Endothelial cell (in vitro differentiated cells): ENCODE measurements at places on chromosomes 6 and 20.
A peak's percentile ranks its signal among the peaks of the same experiment; 100 is the strongest.

DNA sequence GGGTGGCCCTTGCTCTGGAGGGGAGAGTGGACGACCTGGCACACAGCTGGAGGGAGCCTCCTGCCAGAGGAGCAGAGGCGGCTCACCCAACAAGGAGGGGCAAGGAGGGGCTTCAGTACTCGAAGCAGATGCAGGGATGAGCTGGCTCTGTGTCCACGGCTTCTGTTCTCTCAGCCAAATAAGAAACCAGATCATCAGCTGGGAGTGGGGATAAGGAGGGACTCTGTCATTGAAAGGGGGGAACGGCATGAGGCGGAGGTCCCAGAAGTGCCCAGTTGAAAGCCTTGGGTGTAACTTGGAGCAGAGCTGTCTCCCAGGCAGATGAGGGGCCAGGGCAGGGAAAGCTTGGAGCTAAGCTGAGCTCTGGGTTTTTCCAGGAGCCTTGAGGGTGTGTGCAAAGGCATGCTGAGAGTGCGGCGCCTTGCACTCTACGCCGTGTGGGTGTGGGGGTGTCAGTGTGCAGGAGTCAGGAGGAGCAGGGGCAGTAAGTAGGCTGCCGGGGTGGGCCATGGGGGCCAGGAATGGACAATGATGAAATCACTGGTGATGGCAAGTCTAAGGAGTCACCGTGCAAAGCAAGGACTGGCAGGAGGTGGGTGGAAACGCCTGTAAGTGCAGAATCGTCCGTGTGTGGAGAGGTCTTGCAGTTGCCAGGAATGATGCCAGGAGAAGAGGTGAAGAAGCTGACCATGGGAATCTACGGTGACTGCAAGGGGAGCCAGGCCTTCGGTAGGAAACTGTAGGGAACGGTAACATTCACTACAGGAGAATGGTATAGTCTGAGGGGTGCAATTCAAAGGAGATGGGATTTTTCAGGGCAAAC, 85.4 kb upstream of the FOXQ1 start:
- no peak for DNase-seq

DNA sequence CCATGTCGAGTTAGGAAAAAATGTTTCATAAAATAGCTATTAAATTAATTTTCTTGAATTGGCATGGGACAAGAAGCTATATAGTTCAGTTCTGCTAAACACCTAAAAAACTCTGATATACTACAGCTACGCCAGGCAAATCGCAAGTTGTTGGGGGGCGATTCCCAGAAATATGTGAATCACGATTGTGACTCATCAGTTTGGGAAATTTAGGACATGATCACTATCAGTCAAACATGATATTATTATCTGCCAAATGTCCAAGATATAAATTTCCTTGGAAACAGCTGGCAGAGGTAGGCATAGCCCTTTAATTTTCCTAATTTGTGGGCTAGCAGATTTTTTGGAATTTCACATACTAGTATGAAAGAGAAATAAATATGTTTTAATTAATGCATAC, 123.6 kb downstream of the ATXN1 start:
- no peak for DNase-seq

- DNase-seq = no peak
These were observed 58.1 kb downstream of the ASXL1 start for GRCh38 chr20:32416206-32416605.

DNA sequence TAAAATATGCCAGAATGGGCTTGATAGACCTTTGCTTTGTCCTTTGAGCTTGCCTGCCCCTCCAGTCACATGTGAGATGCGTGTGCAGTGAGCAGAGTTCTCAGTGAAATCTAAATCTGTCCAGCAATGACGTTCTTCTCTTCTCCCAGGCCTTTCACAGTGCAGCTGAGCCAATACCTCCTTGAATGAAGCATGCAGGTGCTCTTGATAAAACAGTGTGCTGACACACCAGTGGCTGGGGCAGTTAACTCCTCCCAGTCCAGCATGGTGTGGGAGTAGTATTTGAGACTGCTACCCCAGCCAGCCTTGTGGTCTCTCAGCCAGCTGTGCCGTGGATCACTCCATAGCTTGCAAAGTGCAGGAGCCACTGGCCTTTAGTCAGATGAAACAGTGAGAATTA, 240.5 kb downstream of the FARS2 start:
- no peak for DNase-seq

DNA sequence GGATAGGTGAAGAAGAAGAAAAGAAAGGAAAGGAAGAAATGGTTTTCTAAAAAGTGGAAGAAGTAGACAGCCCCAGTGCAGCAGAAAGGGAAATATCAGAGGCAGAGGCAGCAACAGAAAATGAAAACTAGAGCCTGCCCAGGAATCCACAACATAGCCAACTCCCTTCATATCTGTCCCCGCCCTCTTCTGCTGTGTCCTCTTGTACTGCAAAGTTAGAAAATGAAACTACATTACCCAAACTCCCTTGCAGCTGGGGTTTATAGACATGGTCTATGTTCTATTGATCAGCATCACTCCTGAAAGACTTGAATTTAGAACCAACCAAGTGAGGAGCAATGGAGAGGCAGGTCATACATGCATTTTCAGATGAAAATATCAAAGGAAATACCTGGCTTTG, 200.5 kb upstream of the PHACTR1 start:
- no peak for DNase-seq

DNA sequence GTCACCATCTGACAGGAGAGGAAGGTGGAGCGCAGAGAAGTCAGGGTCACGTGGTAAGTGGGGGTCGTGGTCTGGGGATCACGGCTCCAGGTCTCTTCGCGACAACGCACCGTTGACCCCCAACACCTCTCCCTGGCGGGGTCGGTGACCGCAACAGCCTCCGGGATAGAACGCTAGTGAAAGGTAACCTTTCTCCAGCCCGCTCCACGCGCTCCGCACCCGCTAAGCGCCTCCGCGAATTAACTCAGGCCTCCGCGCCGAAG, 600 bp upstream of the SYNJ2 start:
- DNase-seq = no peak

- peak; percentile 40 for DNase-seq
These were observed 342.3 kb downstream of the C6orf118 start for GRCh38 chr6:164967102-164967501.

GRCh38 chr6:35215665-35216411, 2.1 kb downstream of the SCUBE3 start:
- no peak for DNase-seq

DNA sequence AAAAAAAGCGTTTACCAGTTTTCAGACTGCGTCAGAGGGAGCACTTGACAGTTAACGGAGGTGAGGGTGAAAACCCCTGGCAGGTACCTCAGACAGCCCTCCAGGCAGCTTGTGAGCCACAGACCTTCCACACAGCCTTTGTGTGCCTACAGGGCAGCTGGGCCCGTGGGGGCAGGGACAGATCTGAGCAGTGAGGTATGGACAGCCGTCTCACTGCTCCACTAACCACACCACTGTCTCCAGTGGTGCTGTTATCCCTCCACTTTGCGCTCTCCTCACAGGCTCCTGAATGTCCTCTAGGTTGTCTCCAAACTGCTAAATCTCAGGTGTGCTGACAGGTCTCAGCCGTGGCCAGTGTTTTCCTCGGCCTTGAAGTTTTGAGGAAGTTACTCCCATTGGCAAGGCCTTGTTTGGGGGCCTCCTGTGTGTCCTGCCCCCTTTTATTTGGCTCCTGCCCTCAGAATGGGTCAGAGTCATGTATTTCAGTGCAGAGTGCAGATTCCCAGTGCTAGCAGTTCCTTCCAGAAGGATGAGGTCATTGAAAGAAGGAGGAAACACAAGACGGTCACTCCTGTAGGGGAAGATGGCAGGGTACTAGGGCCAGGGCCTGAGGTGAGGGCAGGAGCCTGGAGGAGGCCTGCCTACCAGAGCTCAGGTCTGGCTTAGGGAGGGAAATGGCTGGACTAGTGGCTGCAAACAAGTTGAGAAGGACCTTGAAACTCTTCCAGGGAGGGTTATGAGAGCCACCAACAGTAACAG, 11.8 kb downstream of the GFRA4 start:
- no peak for DNase-seq

- DNase-seq = no peak
These were observed 25.9 kb downstream of the METTL24 start for GRCh38 chr6:110332281-110332680.

DNA sequence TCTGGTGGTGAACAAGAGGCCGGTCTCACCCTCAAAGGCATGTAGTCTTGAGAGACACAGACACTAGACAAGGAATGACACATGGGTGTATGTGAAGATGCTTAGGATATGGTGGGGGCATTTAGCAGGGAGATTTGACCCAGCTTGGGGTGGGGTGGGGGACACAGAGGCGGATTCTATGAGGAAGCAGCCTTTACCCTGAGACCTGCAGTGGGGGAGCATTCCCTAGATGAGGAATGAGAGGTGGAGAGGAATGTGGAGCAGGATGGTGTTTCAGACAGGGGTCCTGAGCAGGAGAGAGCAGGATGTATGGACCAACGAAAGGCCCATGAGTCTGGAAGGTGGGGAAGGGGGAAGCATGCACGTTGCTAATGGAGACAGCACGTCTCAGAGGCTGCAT, 57.8 kb downstream of the PHACTR3 start:
- no peak for DNase-seq

DNA sequence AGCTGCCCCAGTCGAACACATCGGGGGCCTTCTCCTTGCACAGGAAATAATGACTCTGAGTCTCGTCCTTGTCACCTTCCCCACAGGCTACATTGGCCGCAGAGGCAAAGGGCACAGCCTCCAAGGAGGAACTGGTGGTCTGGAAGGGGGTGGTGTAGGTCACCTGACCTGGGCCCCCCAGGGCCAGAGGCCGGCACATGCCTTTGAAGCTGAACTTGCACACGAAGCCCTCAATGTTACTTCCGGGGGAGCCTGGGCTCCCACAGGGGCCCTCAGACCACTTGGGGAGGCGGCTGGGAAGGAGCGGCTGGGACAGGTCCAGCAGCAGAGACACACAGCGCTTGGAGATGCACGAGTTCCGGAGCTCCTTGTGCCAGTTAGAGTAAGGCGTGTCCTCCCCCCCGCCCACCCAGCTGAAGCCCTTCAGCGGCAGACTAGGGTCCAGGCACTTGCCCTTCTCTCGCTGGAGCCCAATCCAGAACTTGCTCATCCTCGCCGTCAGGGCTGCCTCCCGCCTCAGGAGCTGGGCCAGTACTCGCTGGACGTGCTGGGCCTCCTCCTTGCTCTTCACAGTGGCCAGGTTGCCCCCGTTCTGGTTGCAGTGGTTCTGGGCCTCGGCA, 578 bp downstream of the CD93 start:
- DNase-seq = no peak

GRCh38 chr6:136646377-136646776, 96.2 kb upstream of the MAP7 start:
- no peak for DNase-seq

- DNase-seq = no peak
These were observed 63.6 kb downstream of the FNDC1 start for GRCh38 chr6:159232751-159233150.

DNA sequence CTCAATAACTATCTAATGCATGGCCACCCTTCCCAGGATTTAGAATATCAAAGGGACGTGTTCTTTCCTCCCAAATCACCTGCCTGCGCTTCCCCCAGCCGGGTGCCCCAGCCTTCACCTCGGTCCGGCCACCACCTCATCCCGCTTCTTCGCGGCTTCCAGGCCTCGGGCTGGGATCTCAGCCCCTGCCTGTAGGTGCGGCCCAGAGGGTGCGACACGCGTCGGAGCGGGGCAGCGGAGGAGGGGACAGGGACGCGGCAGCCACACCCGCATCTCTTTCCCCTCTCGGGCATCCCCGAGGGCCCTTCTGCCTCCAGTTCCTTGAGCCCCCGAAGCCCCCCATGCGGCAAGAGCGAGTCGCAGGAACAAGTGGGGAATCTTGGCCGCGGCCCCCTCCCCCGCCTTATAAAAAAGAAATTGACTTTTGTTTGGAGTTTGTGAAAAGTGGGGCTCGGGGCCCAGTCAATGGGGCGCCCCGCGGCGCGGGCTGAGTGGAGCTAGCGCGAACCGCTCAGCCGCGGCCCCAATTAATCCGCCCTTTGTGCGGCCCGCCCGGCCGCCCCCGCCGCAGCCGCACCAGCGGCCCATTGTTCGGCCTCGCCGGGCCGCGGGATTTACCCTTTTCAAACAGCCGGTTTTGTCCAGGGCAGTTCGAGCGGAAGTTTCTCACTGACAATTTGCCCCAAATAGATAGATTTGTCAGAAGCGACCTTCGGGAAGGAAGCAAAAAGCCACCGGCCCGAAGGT, 8.4 kb upstream of the NR2E1 start:
- peak; percentile 25 for DNase-seq

GRCh38 chr20:46552460-46553420, 2.3 kb upstream of the OCSTAMP start:
- DNase-seq = no peak

DNA sequence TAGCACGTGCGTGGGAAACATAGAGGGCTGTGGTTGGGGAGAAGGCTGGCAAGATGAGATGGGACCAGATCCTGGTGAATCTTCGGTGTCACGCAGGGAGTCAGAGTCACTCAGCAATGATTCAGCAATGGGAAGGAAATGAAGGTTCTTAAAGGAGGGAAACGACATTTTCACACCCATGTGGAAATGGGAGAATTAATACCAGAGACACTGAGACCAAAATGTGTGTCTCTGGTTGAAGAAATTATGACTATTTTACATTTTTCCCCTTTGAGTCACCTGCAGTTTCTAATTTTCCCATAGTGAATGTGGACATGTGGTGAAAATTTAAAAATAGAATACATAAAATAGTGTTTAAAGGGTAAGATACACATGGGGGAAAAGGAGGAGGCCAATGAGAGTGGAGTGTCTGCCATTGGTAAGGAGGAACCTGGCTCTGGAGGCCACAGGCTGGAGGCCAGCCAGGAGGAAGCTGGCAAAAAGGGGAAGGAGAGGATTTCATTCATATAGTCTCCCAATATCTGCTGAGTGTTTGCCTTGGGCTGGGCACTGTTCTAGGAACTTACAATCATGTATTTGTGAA, 17.5 kb downstream of the NRN1 start:
- DNase-seq = no peak

GRCh38 chr20:52432740-52433139, 241.2 kb upstream of the ZFP64 start:
- no peak for DNase-seq

DNA sequence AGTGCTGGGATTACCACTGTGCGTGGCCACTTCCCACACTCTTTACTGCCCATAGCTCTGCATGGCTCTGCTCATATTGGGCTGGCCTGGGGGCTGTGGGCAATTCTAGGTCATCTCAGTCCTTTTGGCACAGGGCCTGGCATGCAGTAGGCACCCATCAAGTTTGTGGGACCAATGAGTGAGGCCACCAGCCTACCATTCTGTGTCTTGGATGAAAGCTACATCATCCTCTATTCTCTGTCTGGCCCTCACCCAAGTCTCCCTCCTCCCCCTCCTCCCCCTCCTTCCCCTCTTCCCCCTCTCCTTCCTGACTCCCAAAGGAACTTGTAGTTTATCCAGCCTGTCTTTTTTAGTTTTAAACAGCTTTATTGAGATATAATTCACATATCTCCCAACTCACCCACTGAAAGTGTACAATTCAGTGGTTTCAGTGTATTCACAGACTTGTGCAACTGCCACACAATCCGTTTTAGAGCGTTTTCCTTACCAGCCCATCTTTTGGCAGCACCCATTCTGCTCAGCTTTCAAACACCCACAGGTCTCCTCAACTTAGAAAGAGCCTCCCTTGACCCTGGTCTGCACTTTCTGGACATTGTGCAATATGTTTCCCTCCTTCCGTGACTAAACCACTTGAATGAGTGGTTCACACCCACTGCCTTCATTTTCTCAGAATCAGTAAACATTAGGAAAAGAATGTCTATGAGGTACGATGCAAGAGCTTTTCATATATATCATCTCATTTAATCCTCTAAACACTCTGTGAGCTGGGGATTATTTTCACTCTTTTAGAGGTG, 21.5 kb upstream of the MRPS18A start:
- DNase-seq = no peak
